ENCODE measurements at places on chromosomes 6 and 20.

DNA sequence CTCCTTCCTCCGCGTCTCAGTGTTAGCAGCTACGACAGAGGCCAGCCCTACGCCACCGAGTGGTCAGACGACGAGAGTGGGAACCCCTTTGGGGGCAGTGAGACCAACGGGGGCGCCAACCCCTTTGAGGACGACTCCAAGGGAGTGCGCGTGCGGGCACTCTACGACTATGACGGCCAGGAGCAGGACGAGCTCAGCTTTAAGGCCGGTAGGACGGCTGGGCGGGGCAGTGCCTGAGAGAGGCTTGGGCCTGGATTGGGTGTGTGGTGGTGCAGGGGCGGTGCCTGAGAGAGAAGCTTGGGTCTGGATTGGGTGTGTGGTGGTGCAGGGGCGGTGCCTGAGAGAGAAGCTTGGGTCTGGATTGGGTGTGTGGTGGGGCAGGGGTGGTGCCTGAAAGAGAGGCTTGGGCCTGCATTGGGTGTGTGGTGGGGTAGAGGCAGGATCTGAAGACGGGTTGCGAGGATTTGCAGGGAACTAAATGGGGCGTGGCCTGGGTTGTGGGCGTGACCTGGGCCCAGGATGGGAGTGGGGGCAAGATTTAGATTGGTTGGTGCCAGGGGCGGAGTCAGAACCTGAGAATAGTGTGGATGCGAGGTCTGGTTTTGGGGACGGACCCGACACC, 24.4 kb downstream of the SPDEF start:
- no peak overlapping the region for H3K4me3 ChIP-seq
- H3K4me1 ChIP-seq: peaks cover 2% of the 10 kb centered on the region
- H3K36me3 ChIP-seq: no peaks in the 10 kb centered on the region
- H3K27ac ChIP-seq: no peak overlapping the region

- H3K4me3 ChIP-seq: no peak overlapping the region
- DNase-seq: no peak
- H3K27ac ChIP-seq: no peak overlapping the region
- no peaks in the 10 kb centered on the region for H3K27me3 ChIP-seq
Measured at GRCh38 chr20:48202334-48203113, 417.2 kb upstream of the SULF2 start.

DNA sequence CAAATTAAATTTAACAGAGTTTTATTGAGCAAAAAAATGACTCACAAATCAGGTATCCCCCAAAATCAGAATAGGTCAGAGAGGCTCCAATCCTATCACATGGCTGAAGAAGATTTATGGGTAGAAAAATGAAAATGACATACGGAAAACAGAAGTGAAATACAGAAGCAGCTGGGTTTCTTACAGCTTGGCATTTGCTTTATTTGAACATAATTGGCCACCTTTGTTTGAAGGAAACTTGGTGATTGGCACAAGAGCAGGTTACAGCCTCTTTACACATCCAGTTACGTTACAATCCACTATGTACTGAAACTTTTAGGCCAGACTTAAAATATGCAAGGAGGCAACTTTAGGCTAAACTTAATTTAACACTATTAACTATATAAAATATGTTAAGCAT, 11.7 kb upstream of the TREM2 start:
- H3K36me3 ChIP-seq: no peaks in the 10 kb centered on the region
- no peak overlapping the region for H3K27ac ChIP-seq
- no peak for DNase-seq
- H3K27me3 ChIP-seq: no peaks in the 10 kb centered on the region
- H3K4me1 ChIP-seq: no peaks in the 10 kb centered on the region

DNA sequence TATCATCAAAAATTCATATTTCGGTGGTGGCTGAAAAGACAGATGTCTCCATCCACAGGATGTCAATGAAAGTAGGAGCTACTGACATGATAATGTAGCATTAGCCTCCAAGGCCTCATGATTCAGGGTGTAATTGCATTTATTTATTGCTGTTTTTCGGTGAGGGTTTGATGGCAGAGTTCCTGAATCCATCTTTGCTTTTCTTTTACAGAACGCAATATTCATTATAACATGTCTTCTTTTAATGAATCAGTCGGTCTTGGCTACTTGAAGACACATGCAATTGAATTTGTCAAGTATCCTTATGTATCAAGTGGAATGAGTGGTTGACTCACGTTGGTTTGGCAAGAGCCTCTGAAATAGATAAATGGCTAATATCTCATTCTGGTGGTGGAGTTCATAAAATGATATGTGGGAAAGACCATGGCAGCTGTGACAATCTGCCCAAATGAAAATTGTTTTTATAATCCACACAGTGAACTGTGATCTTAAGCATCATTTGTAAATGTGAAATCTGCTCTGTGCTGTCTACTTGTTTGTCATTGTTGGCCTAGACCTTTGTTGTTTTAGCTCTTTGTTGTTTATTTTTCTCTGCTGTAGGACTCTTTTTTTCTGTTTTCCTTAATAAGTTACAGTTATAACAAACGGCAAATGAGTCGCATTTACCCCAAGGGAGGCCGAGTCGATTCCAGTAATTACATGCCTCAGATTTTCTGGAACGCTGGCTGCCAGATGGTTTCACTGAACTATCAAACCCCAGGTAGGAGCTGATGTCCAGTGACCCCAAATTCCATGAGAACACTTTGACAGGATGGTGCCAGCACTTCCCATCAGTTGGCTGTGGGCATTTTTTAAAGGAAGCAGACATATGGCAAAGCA, 105.7 kb upstream of the LAMP5 start:
- H3K4me3 ChIP-seq: no peak overlapping the region
- no peaks in the 10 kb centered on the region for H3K27me3 ChIP-seq
- DNase-seq: no peak
- H3K4me1 ChIP-seq: no peaks in the 10 kb centered on the region
- H3K36me3 ChIP-seq: no peaks in the 10 kb centered on the region

GRCh38 chr20:53711333-53712211, 117.9 kb upstream of the ZNF217 start:
- no peak overlapping the region for H3K27ac ChIP-seq
- H3K4me3 ChIP-seq: no peak overlapping the region
- no peaks in the 10 kb centered on the region for H3K36me3 ChIP-seq
- H3K27me3 ChIP-seq: no peaks in the 10 kb centered on the region

DNA sequence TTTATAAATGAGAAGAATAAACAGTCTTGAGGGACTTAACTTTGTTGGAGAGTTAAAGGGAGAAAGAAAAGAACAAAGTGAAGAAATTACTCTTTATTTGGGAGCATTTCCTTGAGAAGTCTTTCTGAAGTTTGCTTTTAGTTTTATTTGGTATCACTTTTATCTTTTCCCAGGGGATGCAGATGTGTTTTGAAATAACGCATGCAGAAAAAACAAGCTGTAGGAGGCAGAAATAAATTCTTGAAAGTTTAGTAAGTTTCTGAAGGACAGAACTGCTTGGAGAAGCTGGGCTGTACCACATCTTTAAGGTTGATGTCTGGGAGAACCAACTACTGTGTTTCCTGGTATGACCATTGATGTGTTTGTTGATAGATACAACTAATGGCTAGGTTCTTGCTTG, 75.0 kb downstream of the PLCB4 start:
- H3K4me3 ChIP-seq: no peak overlapping the region
- no peaks in the 10 kb centered on the region for H3K27me3 ChIP-seq
- no peaks in the 10 kb centered on the region for H3K36me3 ChIP-seq
- peaks cover 6% of the 10 kb centered on the region for H3K4me1 ChIP-seq
- H3K27ac ChIP-seq: no peak overlapping the region

- H3K27ac ChIP-seq: no peak overlapping the region
- no peaks in the 10 kb centered on the region for H3K36me3 ChIP-seq
- peaks cover 44% of the 10 kb centered on the region for H3K4me1 ChIP-seq
- no peak overlapping the region for H3K4me3 ChIP-seq
- no peaks in the 10 kb centered on the region for H3K27me3 ChIP-seq
Measured at GRCh38 chr6:158808442-158808833, 10.7 kb downstream of the EZR start.

- peaks cover 9% of the 10 kb centered on the region for H3K4me1 ChIP-seq
- H3K36me3 ChIP-seq: no peaks in the 10 kb centered on the region
- no peak overlapping the region for H3K27ac ChIP-seq
- DNase-seq: no peak
Measured at GRCh38 chr6:89566930-89567629, 71.5 kb downstream of the LYRM2 start.

DNA sequence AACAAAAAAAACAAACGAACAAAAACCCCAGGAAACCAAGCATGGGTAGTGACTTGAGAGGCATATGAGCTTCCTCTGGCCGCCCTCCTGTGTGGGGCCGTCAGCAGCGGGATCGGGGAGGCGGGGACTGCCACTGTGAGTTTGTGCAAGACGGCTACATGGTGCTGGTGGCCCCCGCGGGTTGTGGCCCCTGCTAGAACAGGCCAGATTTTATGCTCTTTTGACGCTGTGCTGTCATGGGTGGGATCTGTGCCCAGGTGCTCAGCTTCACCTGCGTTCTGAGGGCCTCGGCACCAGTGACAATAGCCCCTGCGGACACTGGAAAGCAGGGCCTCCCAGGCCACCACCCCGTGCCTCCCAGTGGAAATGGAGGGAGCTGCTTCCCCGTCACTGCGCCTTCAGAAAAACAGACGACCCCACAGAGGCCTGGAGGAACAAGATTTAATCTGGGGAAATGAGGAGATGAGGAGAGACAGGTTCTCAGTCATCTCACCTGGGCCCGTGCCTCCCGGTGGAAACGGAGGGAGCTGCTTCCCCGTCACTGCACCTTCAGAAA, 4.7 kb upstream of the KCNQ2 start:
- no peak for DNase-seq
- H3K27me3 ChIP-seq: peaks cover 35% of the 10 kb centered on the region
- no peak overlapping the region for H3K4me3 ChIP-seq
- H3K27ac ChIP-seq: no peak overlapping the region
- no peaks in the 10 kb centered on the region for H3K4me1 ChIP-seq
- no peaks in the 10 kb centered on the region for H3K36me3 ChIP-seq

DNA sequence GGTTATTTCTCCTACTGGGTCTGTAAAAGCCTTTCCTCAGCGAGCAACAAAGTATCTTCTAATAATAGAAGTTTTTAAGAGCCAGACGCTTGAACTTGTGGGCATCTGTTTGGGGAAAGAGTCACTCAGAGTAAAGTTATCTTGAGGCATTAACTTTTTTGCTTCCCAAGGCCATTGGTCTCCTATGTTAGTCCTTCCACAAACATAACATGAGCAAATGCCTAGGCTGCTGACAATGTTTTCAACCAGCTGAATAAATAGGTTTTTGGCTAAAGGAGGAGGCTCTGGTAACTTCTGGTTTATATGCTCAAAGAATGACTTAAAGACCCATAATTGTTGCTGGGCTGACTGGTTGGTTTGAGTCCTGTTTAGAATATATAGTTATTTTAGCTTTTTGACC, 213.5 kb upstream of the SYNCRIP start:
- peaks cover 29% of the 10 kb centered on the region for H3K4me1 ChIP-seq
- no peaks in the 10 kb centered on the region for H3K36me3 ChIP-seq
- no peak overlapping the region for H3K4me3 ChIP-seq
- H3K27ac ChIP-seq: no peak overlapping the region
- DNase-seq: no peak

GRCh38 chr20:44075191-44075949, 111.6 kb downstream of the JPH2 start:
- H3K27ac ChIP-seq: no peak overlapping the region
- no peaks in the 10 kb centered on the region for H3K36me3 ChIP-seq
- peaks cover 7% of the 10 kb centered on the region for H3K4me1 ChIP-seq
- no peaks in the 10 kb centered on the region for H3K27me3 ChIP-seq
- H3K4me3 ChIP-seq: no peak overlapping the region

DNA sequence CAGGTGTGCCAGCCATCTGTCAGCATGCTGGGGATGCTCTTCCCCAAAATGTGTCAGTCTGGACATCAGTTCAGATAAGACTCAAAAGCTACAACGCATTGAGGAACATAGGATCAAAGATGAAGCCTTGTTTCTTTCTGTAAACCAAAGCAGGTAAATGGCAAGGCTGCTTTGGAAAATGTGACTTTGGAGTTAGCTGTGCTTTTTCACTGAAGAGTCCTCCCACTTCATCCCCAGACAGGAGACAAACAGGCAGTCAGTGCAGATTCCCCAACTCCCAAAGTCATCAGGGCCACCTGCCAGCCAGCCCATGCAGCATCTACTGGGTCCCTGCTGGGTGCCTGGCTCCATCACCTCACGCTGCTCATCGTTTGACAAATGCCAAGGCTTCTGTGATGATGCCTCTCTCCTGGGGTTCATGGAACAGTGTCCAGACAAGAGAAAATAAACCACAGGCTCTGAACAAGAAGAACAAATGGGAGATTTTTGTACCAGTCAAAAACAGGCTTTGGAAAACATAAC, 205.0 kb upstream of the BTBD3 start:
- H3K4me1 ChIP-seq: no peaks in the 10 kb centered on the region
- no peak overlapping the region for H3K27ac ChIP-seq
- no peak for DNase-seq
- H3K27me3 ChIP-seq: no peaks in the 10 kb centered on the region
- no peak overlapping the region for H3K4me3 ChIP-seq
- H3K36me3 ChIP-seq: no peaks in the 10 kb centered on the region
